ENCODE measurements at places on chromosomes 3 and 15. TPM values are rescaled to one million over a fixed set of nuclear protein-coding genes. Genes with fewer than 3 reads are reported as not detected.

SNURF gene
- polyA plus RNA-seq: 12.2 TPM

ADGRG7 gene
- polyA plus RNA-seq: 0.25 TPM

TMEM41A gene
- polyA plus RNA-seq: 24.9 TPM

LYZL4 gene
- not detected for polyA plus RNA-seq

GOLGA8G gene
- not detected for polyA plus RNA-seq

RTP3 gene
- polyA plus RNA-seq: 0.06 TPM

KY gene
- polyA plus RNA-seq: 1.4 TPM

- DNase-seq: no peak
These were observed 464 bp upstream of the MRPS25 start for GRCh38 chr3:15065550-15066007.

- DNase-seq: no peak
These were observed 52.6 kb downstream of the FBN1 start for GRCh38 chr15:48592933-48593332.

DNA sequence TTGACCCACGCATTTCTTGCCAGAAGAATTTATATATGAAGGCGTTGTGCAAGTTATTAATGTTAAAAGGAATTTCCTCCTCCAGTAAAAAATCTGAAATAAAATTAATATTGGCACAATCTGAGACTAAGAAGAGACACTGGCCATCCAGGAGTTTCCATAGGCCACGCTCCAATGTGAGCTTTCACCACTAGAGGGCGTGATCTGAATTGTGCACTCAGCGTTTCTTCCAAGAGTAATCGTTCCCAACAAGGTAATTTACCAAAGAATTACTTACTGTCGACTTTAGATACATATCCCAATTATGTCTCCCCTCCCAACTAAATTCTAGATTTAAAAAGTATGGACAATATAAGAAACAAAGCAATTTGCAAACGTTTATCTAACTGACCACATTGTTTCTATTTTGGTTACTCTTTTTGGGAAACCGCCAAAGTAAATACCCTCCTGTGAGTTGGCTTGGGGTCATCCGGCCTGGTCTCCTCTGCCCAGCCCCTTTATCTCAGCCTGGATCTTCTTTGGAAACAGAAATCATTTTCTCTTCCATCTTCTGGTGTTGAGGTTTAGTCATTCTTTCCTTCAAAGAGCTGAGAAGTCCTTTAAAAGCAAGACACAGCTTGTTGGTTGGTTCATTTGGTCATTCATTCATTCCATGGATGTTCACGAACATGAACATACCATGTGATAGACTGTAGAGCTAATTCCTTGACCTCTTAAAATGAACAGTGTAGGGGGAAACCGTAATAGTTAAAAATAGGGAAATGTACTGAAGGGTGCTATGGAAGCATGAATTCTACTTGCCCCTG is 26.2 kb downstream of the POLR2M start:
- DNase-seq: no peak

DNA sequence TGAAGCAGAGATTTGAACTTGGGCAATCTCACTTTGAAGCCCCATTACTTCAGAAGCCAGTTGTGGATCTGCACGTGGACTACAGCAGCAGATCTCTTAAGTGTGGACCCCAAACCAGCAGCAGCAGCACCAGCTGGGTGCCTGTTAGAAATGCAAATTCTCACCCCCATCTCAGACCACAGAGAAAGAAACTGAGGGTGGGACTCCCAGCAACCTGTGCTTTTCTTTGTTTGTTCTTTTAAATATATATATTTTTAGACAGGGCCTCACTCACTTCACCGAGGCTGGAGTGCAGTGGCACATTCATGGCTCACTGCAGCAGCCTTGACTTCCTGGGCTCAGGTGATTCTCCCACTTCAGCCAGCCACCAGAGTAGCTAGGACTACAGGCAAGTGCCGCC is 53.2 kb downstream of the SLTM start:
- no peak for DNase-seq

DNA sequence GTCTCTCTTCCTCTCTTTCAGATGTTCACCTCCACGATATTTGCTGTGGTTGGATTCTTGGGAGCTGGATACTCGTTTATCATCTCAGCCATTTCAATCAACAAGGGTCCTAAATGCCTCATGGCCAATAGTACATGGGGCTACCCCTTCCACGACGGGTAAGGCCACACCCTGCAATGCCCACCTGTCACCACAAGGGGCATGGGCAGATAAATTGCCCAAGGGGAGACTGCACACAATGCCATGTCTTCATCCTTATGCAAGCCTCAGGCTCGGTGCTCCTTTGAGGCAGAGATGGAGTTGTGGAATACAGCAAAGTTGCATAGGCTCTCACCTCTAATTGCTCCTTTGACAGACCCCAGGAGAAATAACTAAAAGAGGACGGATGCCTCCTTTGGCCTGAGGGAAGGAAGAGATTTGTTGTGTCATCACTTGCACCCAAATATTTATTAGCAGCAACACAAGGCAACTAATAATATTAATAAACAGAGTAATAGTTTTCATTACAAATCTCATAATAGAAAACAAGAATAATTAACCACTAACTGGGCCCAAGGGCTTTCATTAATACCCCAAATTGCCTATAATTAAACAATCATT is 13.2 kb downstream of the TM4SF4 start:
- DNase-seq: no peak

- DNase-seq: no peak
These were observed 47.8 kb downstream of the BOC start for GRCh38 chr3:113259196-113259595.

All from renal pelvis (tissue), 12 donors.